ENCODE measurements at places on chromosomes 7 and 10.
A peak's percentile ranks its signal among the peaks of the same experiment; 100 is the strongest.

GRCh38 chr10:2925631-2926030 lies 141.7 kb upstream of the PFKP start:
- peaks cover 4% of the 10 kb centered on the region for H3K4me1 ChIP-seq
- no peak overlapping the region for H3K4me3 ChIP-seq
- DNase-seq = no peak

GRCh38 chr10:125066764-125067450 lies 93.5 kb downstream of the CTBP2 start:
- DNase-seq = no peak
- no peak overlapping the region for H3K4me3 ChIP-seq
- H3K27ac ChIP-seq = no peak overlapping the region
- no peaks in the 10 kb centered on the region for H3K27me3 ChIP-seq

GRCh38 chr7:80844916-80845315 lies 73.9 kb downstream of the SEMA3C start:
- DNase-seq = no peak
- H3K4me1 ChIP-seq = no peaks in the 10 kb centered on the region
- H3K27me3 ChIP-seq = no peaks in the 10 kb centered on the region
- H3K36me3 ChIP-seq = no peaks in the 10 kb centered on the region
- H3K4me3 ChIP-seq = no peak overlapping the region
- H3K27ac ChIP-seq = peak overlapping the region; percentile 22

DNA sequence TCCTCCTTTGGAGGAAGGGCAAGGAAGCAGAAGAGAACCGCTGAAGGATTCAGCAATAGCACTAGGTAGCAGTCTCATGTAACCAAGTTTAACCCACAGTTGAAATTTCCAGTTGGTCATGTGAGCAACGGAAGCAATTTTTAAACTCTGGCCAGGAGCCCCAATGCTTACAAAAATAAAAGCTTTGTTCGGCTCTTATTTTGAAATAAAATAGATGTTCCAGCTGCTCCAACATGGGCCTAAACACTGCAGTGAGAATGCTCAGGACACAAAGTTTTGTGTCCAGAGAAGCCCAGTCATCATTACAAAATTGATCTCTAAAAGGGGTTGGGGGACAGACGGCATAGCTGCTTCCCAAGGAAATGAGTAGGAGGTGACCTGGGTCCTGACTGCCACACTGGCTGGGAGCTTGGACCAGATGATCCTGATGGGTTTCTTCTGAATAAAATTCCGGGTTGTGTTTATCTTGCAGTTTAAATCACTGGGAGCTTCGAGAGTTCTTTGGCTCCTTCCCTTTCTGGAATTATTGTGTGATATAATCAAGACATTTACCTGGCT lies 452 bp upstream of the TMEM140 start:
- no peak for DNase-seq
- H3K27ac ChIP-seq = peak overlapping the region; percentile 77

GRCh38 chr10:36385693-36386092 lies 739.7 kb upstream of the ANKRD30A start:
- no peaks in the 10 kb centered on the region for H3K4me1 ChIP-seq
- H3K4me3 ChIP-seq = no peak overlapping the region
- H3K36me3 ChIP-seq = no peaks in the 10 kb centered on the region
- no peak overlapping the region for H3K27ac ChIP-seq
- no peaks in the 10 kb centered on the region for H3K27me3 ChIP-seq

GRCh38 chr10:14889318-14889717 lies 10.7 kb downstream of the SUV39H2 start:
- no peaks in the 10 kb centered on the region for H3K27me3 ChIP-seq
- H3K27ac ChIP-seq = no peak overlapping the region
- H3K36me3 ChIP-seq = no peaks in the 10 kb centered on the region
- peak; percentile 11 for DNase-seq

DNA sequence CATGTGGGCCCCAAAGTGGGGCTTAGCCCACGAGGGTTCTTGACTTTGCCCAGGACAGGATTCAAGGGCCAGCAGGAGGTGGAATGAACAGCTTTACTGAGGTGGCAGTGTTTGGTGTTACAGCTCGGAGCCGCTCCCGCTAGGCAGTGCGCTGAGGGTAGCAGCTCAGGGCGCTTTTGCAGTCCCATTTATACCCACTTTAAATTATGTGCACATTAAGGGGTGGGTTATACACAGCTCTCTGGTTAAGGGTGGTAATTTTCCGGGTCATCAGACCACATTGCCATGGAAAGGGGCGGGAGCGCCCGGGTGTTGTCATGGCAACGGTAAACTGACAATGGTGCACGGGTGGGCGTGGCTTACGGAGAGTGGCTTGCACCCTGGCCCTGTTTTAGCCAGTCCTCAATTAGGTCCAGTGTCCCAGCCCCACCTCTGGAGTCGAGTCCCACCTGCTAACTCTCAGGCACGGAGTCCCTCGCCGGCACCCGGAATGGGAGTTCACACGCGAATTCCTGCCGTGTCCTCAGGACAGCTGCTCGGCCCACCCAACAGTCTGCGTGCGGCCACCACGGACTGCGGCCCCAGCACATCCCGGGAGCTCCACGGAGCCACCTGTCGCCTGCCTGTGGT lies 58.2 kb upstream of the PDGFA start:
- H3K27ac ChIP-seq = no peak overlapping the region
- no peak for DNase-seq
- H3K27me3 ChIP-seq = no peaks in the 10 kb centered on the region
- H3K4me3 ChIP-seq = no peak overlapping the region
- H3K36me3 ChIP-seq = peaks cover 68% of the 10 kb centered on the region
- H3K4me1 ChIP-seq = peaks cover 32% of the 10 kb centered on the region

DNA sequence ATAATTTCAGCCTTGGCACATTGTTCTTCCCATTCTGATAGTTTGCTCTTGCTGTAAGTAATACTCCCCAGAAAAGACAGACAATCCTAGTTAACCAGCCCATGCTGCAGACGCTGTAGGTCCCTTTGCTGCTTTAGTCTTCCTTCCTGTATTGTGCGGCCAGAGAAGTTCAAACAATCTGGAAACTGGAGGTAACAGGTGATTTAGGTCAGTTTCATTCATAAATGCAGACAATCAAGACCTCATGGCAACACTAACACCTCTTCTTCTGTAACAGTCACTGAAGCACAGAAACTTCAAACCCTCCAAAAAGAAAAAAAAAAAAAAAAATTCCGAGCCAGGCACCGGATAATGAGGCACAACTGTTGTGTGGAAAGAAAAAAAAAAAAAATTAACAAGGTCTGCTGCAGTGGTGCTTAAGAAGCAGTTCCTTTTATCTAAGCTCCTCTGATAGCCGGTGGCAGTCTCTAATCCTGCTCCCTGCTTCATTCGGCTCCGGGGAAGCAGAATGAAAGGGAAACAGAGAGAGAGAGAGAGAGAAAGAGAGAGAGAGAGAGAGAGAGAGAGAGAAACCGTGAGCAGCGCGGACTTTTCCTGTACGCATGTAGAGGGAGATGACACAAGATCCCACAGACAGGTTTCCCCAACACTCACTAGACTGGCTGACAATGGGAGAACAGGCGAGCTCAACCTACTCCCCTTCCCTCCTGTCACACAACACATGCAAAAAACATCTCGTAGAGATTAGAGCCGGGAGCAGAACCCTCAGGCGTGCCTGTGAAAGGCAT lies at the start of gene SEMA3A:
Gene SEMA3A (minus strand): TSS at position 306 of the 788 bp plus-strand sequence. CDS start 203 bp downstream, at position 103.
- no peak for DNase-seq
- no peaks in the 10 kb centered on the region for H3K36me3 ChIP-seq
- no peaks in the 10 kb centered on the region for H3K27me3 ChIP-seq
- H3K27ac ChIP-seq = peak within 1 kb of the TSS; percentile 68

DNA sequence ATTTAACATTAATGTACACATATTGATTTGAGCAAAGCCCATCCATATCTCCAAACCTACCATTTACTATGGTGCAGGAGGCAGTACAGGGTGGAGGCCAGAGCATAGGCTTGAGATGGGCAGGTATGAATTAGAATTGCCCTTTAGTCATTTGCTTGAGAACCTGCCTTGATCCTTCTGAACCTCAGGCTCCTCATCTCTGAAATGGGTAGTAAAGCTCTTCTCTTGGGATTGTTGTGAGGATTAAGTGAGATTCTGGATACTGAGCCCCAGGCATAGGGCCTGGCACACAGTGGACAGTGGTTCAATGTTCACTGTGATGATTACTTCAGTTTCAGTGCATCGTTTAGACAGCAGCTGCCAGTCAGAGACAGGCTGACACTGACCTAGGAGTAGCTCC lies 5.0 kb upstream of the ATXN7L1 start:
- peaks cover 12% of the 10 kb centered on the region for H3K27me3 ChIP-seq
- no peaks in the 10 kb centered on the region for H3K36me3 ChIP-seq
- no peak overlapping the region for H3K4me3 ChIP-seq
- no peak for DNase-seq

GRCh38 chr10:14010101-14010558 lies 320.6 kb downstream of the FRMD4A start:
- peak overlapping the region; percentile 84 for H3K27ac ChIP-seq
- H3K4me3 ChIP-seq = peak overlapping the region; percentile 26
- H3K36me3 ChIP-seq = no peaks in the 10 kb centered on the region
- H3K4me1 ChIP-seq = peaks cover 22% of the 10 kb centered on the region
- no peak for DNase-seq
- no peaks in the 10 kb centered on the region for H3K27me3 ChIP-seq

- H3K4me3 ChIP-seq = no peak overlapping the region
- no peaks in the 10 kb centered on the region for H3K27me3 ChIP-seq
- peaks cover 3% of the 10 kb centered on the region for H3K4me1 ChIP-seq
- H3K27ac ChIP-seq = no peak overlapping the region
- DNase-seq = no peak
Measured at GRCh38 chr7:12731775-12732174, 44.3 kb downstream of the ARL4A start.

GRCh38 chr10:32972929-32973328 lies 14.9 kb upstream of the ITGB1 start:
- H3K27ac ChIP-seq = no peak overlapping the region
- no peak overlapping the region for H3K4me3 ChIP-seq
- DNase-seq = no peak
- H3K27me3 ChIP-seq = no peaks in the 10 kb centered on the region
- no peaks in the 10 kb centered on the region for H3K36me3 ChIP-seq

All from spinal cord (tissue), 10 donors.